ENCODE measurements at places on chromosomes 11 and 22.

- DNase-seq: no peak
Observed at GRCh38 chr22:36399472-36399778, 11.7 kb upstream of the MYH9 start.

GRCh38 chr11:115207166-115207591 lies 297.0 kb downstream of the CADM1 start:
- no peak for DNase-seq

- no peak for DNase-seq
Observed at GRCh38 chr22:39087098-39087497, 9.9 kb upstream of the APOBEC3H start.

GRCh38 chr11:33500861-33501479 lies 199.7 kb downstream of the C11orf91 start:
- DNase-seq: no peak

- peak; percentile 52 for DNase-seq
Observed at GRCh38 chr22:36286096-36286957, 33.4 kb downstream of the APOL1 start.

DNA sequence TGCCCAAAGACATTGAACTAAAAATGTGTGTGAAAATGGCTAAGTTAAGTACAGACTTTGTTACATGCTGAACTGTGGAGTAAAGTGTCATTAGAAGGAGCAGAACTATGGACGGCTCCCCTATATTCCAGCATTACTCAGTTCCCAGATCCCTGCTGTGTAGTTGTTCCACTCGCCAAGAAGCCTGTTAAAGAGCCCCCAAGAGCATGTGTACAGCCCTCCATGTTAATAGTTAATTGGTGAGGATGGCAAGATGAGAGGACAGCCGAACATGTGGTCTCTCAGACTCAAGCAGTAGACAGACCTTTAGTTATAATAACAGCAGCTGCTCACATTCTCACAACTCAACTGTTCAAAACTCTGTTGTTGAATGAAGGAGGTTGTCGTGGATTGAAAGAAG lies 127.4 kb downstream of the ELP4 start:
- DNase-seq: no peak

GRCh38 chr11:20634781-20635180 lies 34.6 kb upstream of the NELL1 start:
- no peak for DNase-seq

DNA sequence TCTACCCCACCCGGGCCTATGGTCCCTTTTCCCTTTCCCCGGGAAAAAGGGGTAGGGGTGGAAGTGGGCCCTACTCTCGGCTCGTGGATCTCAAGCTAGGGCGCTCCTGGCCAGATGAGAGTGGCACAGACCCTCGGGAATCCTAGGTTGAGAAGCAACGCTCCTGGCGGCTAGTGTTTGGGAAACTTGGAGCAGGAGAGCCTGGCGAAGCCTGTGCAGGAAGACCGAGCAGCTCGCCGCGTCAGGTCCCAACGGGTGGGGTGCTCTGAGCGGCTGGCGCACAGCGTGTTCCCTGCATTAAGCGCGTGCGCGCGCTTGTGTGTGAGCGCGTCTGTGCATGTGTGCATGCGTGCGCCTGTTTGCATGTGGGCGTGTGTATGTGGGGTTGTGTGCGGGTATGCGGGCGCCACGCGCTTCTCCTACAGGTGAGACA lies 7.1 kb upstream of the FLI1 start:
- peak; percentile 40 for DNase-seq

GRCh38 chr11:73400293-73400692 lies 24.1 kb downstream of the RELT start:
- DNase-seq: no peak

GRCh38 chr11:11461473-11461872 lies 108.4 kb upstream of the CSNK2A3 start:
- DNase-seq: no peak

DNA sequence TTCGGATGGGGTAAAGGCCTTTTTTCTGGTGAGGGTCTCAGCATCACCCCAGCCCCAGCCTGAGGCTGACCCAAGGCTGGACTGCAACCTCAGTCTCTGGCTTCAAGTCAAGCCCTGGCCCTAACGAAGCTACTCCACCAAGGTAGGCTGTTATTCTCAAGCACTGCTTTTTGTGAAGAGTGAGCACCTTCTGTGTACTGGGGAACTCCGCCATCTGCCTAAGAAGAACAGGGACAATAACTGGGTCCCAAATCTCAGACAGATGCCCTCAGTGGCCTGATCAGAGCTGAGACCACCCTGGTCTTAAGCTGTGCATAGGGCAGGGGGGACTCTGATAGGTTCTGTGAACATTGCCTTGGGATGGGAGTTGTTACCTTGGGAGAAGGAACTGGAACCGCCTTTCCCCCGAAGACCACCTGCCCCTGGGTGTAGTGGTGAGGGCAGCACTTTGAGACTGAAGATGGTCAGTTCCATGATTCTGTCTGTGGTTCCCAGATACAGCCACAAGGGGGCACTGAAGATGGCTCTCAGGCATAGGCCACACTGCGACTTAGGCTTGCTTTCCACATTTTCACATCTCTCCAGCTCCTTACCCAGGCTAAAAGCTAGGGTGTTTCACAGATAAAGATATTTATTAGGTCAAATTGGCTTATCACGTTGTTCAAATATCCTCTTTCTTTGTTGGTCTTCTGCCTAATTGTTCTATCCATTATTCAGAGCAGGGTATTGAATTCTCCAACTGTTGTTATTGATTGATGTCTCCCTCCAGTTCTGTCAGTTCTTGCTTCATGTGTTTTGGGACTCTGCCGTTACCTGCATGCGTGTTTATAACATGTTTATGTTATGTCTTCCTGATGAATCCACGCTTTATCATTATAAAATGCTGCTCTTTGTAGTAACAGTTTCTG lies 11.8 kb upstream of the UVRAG start:
- DNase-seq: peak; percentile 48

DNA sequence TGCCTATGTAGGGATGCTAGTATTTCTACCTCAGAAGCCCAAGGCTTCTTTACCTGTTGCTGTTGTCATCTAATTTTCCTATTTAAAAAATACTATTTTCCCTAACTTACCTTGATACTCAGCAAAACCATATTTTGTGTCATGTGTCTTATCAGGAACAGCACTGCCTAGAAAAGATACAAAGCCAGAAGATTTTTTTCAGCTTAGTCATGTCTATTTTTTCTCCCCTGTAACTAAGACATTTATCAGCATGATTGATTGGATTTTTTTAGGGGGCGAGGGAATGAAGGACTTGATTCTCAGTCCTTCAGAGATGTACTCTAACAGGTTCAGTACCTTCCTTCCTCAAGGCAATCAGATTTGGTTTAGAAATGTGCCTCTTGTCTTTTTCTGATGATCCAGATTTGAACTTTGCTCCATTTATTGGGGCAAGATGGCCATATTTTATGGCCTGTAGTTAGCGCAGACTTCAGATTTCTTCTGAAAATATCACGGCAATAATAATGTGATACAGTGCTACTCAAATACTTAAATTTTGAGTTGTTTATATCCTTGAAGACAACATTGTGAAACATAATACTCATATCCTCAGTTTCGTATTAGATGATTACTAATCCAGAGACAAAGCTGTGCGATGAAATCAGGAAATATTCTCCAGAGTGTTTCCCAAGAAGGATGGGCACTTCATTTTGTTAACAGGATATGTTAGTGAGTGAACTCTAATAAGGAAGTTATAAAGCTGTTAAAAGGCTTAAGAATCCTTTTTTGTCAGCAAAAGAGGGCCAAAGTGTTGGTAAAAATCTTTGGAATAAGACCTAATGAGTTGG lies 3.8 kb upstream of the PIK3IP1 start:
- no peak for DNase-seq

- DNase-seq: no peak
Observed at GRCh38 chr22:40826984-40827741, 8.0 kb upstream of the SLC25A17 start.

Measured in activated CD4-positive, alpha-beta T cell treated with anti-CD3 and anti-CD28 coated beads for 1 hour (primary cell).